ENCODE measurements at places on chromosomes 2 and 18. TPM values are rescaled to one million over a fixed set of nuclear protein-coding genes. Genes with fewer than 3 reads are reported as not detected.

DNA sequence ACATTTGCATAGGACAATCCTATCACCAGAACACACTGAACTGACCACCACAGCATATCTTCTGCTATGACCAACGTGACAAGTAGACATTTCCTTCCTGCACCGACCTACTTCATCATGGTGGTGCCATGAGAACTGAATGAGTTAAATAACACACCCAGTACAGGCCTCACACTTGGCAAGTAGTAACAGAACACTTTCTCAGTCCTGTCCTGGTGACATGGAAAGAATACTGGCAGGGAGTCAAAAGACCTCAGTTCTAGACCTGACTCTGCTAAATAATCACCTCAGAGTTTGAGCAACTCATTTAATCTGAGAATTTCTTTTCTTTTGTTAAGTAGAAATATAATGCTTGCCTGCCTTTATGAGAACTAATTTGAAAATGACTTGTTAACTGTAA lies 186.3 kb upstream of the SMAD7 start:
- no peak for DNase-seq

DNA sequence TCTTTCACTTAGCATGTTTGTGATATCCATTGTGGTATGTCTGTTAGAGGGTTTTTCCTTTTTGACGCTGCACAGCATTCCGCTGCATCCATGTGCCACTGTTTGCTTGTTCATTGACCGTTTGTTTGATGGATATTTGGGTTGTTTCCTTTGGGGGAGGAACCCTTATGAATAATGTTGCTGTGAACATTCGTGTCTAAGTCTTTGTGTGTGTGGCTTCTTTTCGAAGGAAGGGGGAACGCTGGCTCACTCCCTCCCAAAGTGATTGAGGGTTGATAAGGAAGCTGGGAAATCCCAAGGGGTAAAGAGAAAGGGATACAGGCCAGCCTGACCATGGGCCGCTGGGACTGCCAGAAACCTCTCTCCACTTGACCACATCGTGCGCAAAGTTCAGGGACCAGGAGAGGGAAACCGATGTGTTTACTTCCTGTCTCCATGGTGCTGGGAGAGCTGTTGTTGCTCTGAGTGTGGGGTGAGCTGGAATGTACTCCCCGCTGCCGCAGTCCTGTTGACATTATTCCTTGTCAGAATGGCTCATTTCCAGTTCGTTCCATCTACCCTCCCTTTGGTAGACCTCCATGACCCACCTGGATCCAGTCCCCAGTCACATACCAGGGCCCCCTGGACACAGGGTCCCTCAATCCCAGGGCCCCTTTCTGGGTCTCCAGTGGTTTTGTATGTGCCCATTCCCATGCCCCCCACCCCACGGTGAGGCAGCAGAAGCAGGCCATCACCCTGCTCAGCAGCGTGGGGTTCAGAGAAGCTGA lies 39.6 kb downstream of the HS1BP3 start:
- DNase-seq = peak; percentile 81

GRCh38 chr18:12287684-12288402 lies 20.2 kb upstream of the TUBB6 start:
- DNase-seq = peak; percentile 77

- DNase-seq = no peak
Measured at GRCh38 chr2:67895227-67895941, 167.4 kb downstream of the C1D start.

DNA sequence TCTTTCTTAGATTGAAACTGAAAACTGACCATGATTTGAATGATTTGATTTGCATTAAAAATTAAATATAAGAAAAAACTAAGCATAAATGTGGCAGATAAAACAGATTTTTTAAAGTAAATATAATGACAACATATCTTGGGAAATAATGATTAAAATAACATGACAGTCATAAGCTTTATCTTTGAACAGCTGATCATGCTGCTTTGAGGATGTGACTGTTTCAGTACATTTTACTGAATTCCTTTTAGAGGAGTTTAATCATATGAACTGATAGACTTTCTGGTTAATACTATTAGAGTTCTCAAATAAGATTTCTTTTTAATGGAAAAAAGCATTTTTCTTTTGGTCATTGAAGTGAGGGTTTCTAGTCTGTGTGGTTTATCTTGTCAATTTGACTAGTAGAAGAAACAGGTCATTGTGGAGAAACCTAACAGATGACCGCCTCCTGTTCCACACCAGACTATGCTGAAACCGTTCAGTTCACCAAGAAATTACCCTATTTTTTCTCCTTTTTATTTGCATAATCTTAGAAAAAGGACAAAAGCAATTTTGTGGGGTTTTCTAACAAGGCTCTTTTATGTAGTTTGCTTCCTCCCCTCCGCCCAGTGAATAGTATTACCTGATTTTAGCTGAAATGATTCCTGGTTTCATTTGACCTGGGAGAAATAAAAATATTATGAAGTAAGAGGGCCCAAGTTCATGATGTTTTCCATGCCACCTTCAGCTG lies 262.1 kb downstream of the PTGR3 start:
- DNase-seq = no peak

DNA sequence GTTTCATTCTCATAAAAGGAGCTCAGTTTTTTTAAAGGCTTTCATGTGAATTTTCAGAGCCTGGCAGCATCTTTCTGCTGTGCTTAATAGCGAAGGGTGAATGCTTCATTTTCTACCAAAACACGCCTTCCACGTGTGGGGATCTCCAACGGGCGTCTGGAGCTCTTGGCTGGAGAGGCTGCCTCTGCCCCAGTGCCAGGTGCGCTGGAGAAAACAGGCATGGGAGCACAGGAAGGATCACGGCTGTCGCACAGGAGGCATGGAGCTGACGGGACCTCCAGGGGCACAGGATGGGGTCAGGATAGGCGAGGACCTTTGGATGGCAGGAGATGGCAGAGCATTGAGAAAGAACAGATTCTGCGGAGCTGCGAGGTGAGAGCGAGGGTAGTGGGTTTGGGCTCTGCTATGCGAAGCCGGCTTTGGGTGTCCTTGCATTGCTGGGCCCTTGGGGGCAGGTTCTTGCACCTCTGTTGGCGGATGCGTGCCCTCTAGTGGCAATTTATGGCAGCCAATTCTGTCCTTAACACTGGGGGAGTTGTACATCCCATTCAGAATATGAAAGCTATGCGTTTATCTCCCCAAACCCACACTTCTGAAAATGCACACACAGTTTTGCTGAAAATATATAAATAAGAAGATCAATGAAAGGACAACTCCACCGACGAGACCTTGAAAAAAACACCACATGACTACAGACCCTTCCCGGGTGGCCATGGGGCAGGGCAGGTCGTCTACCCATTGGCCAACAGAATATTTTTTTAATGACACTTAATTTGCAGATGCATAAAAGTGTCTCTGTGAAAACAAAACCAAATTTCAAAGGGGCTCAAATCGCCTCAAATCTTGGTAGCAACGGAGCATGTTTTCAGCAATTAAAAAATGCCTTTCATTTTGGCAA lies 90.4 kb upstream of the SLC35G4 start:
- DNase-seq = peak; percentile 74

GRCh38 chr2:14018620-14019019 lies 613.9 kb upstream of the LRATD1 start:
- no peak for DNase-seq

GRCh38 chr2:18754286-18754685 lies 164.9 kb upstream of the NT5C1B start:
- no peak for DNase-seq

The IL36A gene
- not detected for total RNA-seq

The PIKFYVE gene
- total RNA-seq = 26.4 TPM

The ACKR3 gene
- total RNA-seq = 9.5 TPM

The GALNT5 gene
- total RNA-seq = 51.7 TPM
